NCI-H1092 (cell line): ENCODE measurements at places on chromosomes 12 and 14.

DNA sequence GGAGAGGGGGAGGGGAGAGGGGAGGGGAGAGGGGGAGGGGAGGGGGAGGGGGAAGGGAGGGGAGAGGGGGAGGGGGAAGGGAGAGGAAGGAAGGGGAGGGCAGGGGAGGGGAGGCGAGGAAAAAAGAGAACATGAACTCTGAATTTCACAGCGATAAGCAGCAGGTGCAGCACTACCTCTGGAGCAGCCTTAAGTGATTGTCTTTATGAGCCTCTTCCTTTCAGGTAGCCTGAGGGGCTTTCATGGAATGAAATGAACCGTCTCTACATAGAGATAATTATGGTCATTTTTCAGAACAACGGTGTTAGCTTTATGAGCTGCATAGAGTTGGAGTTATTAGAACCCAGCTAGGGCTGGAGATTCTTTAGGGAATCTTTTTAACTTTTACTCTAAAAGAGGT lies 18.1 kb upstream of the PTCSC3 start:
- peak; percentile 47 for DNase-seq

DNA sequence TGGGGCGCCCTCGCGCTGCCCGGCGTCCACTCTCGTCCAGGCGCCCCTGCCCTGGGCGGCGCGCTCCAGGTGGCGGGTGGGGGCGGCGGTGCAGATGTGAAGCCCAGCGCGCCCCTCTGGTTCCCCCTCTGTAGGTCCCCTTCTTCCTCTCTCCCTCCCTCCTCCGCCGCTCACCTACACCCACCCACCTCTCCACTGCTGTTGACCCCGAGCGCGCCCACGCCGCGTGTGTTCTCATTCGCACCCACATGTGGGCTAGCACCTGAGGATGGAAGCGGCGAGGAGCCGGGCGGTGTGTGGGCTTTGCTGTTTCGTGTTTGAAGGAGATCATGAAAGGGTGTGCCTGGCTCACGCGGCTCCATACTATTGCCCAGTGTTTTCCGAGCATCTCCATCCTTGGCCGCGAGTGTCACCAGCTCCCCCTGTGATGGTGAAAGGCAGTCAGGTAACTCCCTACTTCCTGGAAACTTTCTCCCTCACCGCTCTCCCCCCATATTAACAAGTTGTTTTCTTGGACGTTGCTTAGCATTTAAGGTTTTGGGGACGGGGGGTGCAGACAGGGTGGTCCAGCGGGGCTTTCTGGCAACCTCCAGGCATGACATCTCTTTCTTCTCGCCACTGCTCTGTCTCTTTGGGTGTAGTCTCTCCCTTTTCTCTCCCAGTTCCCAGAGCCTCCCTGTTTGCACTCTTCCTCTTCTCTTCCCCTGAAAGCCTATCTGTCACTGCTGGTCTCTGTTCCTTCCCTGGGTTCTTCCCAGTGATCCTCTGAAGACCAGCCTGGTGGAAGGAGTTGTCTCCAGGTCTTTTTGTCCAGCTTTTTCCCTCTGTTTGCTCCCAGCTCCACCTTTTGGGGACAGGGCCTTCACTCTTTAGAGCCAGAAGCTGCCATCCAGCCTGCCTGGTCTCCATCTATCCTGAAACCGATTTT lies 1.6 kb downstream of the CACNA1C start:
- peak; percentile 24 for DNase-seq

- no peak for DNase-seq
Measured at GRCh38 chr14:69694730-69695281, 72.1 kb upstream of the SRSF5 start.

GRCh38 chr12:130053651-130054069 lies 108.6 kb upstream of the FZD10 start:
- DNase-seq, result peak; percentile 44

DNA sequence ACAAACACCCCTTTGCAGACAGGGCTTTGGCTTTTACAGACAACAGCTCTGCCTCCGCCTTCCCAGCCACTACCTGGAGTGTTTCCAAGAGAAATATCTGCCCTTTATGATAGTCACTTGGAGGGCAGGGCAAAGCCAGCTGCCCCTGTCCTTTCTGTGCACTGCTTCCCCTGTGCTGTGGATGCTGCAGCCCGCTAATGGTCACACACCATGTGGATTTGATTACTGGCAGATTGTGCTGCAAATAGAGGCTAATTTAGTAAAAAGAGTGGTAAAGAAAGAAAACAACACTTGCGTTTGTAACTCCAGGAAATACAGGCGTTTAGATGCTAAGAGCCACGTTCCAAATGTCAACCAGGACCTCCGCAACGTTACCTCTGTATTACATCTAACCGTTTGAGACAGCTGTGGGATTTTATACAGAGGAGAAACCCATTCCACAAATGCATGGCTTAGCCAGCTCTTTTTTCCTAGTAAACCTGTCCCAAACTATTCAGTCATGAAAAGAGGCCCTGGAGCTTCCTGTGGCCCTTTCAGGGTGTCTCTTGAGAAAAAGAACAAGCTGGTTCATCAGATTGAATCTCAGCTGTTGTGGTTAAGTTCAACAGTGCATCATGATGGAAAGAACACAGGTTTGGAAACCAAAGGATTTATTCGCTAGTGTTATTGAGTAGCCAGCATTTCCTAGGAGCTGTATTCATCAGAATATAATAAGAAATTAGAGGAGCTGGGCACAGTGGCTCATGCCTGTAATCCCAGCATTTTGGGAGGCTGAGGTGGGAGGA lies 30.1 kb upstream of the PWP1 start:
- DNase-seq, result peak; percentile 56

DNA sequence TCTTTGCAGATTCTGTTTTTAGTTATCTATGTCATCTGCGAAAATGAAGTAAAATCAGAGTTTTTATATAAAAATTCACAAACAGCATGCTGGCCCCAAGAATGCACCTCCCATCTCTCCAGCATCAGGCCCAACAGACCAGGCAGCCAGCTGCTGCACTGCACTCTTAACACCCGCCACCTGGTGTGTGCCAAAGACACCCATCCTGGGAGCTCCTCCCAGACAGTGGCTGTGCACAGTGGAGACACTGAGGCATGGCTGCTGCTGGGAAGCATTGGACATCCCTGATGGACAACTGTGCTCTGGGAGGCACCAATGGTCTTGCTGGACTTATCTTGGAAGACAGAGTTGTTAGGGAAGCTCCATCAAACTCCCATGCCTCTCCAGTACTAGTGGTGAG lies 817.2 kb downstream of the TMEM121 start:
- no peak for DNase-seq

DNA sequence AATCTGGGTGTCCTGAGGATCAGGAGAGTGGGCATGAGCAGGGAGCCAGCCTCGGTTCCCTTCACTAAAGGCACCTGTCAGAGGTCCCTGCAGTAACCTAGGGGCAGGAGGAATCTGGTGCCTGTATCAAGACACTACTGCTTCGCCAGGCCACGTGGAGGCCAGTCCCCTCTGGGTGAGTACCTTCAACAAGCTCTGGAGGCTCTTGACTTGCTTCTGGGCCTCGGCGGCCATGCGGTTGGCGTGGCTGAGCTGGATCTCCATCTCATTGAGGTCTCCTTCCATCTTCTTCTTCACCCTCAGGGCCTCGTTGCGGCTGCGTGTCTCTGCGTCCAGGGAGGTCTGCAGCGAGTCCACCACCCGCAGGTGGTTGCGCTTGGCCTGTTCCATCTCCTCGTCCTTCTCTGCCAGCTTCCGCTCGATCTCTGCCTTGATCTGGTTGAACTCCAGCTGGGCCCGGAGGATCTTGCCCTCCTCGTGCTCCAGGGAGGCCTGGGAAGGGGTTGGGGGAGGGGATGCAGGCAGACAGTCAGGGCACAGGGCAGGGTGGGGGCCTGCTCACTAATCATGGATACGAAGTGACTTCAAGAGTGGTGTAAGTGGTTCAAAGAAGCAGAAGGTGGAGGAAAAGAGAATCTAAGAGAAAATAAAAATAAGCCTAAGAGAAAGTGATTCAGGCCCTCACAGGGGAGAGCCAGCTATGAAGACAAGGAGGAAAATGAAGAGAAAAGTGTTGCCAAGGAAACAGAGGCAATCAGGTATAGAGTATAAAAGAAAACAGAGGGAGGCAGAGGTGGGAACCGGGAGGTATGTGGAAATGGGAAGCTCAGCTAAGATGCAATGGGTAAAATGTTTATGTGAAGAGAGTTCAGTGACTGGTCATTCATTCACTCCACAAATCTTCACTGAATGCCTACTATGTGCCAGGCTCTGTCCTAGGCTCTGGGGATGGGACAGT lies 8.0 kb upstream of the MYH6 start:
- no peak for DNase-seq

DNA sequence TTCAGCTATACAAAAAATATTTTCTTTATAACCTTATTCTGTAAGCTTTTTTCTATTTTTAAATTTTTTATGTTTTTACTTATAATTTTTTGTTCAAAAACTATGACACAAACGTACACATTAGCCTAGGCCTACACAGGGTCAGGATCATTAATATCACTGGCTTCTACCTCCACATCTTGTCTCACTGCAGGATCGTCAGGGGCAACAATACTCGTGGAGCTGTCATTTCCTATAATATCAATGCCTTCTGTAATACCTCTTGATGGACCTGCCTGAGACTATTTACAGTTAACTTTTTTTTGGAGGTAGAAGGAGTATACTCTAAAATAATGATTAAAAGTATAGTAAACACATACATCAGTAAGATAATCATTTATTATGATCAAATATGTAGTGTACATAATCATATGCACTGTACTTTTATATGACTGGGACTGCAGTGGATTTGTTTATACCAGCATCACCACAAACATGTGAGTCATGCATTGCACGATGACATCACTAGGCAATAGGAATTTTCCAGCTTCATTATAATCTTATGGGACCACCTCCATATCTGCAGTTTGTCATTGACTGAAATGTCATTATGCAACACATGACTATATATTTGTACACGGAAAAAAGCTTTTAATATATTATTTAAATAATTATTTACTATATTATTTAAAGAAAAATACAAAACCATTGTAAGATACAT lies 18.5 kb upstream of the PMCH start:
- DNase-seq, result no peak

GRCh38 chr12:72790273-72790672 lies 518.1 kb downstream of the TRHDE start:
- DNase-seq, result no peak

- DNase-seq, result no peak
Measured at GRCh38 chr12:130685250-130685787, 30.8 kb downstream of the RIMBP2 start.

DNA sequence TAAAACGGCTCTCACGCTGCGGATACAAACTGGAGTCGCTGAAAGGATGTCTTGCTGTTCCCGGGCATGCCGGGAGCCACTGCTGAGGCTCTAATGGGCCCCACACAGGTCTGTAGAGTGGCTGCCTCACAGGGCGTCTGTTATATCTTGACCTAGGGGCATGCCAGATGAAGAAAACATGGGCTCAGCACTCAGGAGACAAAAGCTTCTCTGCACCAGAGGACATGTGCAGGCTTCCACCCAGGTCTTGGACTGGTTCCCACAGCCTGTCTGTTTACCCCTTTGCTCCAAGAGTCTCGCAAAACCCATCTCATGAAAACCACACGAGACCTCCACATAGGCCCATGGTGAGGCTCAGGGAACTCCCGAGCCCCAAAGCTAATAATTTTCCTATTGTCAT lies 134.2 kb downstream of the RPS29 start:
- DNase-seq, result no peak

- DNase-seq, result no peak
Measured at GRCh38 chr12:116856729-116857128, 24.5 kb downstream of the HRK start.

DNA sequence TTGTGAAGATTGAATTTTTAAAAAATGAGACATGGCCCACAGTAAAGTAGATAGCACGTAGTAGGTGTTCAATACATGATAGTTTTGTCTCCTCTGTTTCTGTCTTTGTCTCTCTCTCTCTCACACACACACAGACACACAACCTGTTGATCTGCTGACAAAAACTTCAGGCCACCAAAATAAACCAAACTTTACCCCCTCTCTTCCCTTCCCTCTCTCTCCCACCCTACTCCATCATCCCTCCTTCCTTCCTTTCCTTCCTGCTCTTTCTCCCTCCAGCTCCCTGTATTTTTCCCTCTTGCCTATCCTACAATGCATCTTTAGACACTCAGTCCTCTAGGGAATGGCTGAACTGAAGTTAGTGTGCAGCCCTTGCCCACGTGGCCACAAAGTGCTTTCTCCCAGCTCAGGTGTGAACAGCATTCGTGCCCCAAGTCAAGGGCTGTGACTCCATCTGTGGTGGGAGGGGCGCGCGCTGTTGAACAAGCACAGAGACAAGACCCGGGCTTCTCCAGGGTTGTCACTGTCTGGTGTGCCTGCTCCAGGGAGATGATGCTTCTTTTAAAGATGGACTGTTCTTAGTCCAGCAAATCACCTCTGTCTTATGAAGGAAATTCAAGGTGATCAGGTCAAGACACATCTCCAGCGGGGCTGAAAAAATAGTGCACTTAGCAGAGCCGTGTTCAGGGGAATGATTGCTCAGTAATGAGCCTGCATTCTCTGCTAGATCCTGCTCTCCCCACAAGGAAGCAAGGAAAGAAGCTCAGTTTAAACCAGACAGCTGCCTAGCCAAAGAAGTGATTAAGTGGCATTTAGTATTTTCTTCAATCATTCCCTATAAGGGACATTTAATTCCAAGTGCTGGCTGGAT lies 75.3 kb downstream of the WSCD2 start:
- no peak for DNase-seq

DNA sequence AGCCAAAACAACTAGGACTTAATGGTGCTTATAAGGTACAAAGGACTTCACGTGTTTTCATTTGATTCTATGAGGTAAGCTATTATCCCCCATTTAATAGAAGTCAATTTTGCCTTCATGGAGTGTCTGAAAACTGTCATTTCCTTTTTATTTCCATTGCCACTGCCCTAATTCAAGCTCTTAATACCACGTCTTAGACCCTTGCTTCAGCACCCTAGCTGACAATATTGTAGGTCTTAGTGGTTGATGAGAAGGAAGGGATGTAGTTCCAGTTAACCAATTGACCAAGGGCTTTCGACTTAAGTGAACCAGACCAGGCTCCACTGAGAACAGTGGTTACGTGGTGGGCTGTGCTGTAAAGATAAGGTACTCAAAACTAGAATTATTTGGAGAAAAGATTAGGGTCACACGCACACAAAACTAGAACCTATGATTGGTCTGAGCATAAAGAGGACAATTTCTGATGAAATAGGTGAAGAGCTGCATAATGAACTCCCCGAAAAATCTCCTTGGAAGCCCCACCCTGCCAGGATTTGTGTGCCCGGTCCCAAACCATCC lies 9.6 kb upstream of the ASIC1 start:
- DNase-seq, result no peak

DNA sequence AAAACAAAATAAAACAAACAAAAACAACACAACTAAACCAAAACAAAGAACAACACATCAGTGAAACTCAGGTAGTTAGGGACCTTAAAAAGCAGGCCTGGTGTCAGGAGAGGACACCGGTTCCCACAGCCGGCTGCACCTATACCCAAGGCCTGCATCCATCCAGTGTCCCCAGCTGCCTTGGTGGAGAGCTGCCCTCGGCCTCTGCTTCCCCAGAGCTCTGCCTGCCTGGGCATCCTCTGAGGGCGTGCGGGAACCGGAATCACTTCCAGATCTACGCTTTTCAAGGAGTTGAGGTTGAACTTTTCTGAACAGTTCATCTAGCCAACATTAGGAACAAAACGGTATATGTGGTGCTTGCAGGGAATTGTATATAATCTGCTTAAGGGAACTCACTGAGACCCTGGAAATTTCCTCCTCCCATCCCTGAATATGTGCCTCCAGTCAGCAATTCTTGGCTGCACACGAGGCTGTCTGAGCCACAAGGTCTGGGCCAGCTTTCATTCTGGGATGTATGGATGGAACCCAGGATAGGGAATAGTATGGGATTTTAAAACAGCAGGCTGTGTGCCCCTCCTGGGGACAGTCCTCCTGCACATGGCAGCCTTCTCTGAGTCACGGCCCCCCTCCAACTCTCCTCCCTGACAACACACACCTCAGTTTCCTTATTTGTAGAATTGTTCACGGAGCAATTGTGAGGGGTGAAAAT lies 319.0 kb upstream of the RTL1 start:
- no peak for DNase-seq
